ENCODE measurements at places on chromosomes 4 and X.

- DNase-seq = no peak
Measured at GRCh38 chr4:47462799-47463234, 685 bp downstream of the COMMD8 start.

DNA sequence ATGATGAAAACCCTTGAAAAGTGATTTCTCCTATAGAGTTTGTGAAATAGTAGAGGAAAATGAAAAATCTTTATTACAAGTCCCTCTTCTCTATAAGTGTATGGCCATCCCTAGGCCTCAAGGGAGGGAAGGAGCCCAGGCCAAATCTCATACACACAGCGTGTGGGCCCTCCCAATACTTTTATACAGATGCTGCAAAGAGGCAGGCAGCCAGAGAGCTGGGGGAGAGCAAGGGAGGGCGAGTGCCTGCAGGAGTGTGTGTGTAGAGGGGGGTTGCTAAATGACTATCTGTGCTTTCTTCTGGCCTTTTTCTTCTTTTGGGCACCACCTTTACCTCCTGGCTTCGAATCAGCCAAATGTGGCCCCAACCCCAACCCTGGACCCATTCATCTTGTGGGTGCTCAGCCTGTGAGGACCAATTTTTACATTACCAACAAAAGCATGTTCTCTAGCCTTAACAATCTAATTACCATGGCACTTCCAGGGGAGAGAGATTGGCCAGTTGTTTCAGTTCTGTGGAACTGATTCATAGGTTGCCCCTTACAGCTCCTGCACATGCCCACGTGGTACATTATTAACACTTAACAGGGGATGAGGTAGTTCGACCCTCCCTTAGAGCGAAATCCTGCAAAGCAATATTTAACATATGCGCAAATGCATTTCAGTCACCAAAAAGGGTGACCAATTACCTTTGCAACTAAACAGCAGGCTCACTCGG, 2.0 kb downstream of the GPC3 start:
- no peak for DNase-seq

DNA sequence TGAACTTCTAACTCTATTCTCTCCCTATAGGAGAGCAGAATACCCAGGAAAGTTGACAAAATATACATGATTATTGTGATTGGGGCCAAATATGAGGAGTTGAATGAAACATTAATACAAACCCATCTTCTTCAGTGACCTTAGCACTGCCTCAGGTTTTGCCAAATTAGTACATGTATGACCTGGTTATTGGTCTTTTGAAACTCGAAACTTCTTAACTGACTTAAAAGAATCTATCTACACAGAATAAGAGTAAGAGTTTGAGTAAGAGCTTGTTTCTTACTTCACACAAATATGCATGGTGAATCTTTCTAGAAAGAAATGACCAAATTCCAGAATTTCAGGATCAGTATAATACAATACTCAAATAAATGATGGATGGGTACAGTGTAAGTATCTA, 213.0 kb upstream of the GK2 start:
- DNase-seq = no peak

GRCh38 chr4:102061133-102061532, 270.6 kb downstream of the BANK1 start:
- DNase-seq = no peak

GRCh38 chr4:15336410-15337167, 91.2 kb upstream of the C1QTNF7 start:
- no peak for DNase-seq

DNA sequence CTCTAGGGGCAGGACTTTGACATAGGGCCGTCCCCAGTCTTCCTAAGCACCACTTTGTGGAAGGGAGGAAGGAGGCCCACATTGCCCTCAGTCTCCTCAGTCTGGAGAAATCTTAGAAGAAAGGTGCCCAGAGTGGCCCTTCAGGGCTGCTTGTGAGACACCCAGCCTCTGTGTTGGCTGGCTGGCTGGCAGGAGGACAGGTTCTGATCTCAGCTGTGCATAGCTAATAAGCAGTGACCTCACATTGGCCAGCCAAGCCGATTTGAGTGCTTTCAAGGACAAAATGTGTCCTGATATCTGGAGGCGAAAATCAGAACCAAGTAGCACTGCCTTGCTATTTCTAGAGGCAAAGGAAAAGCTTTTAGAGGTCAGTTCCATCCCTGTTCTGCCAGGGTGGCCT, 211.5 kb downstream of the BCOR start:
- DNase-seq = no peak

DNA sequence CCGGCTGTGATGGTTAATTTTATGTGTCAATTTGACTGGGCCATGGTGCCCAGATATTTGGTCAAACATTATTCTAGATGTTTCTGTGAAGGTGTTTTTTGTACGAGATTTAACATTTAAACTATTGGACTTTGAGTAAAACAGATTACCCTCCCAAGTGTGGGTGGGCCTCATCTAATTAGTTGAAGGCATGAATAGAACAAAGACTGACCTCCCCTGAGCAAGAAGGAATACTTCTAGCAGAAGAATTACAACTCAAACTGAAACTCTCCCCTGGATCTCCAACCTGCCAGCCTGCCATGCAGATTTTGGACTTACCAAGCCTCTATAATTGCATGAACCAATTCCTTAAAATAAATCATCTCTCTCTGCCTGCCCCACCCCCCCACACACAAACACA, 132.5 kb downstream of the DHX15 start:
- DNase-seq = no peak

- DNase-seq = peak; percentile 54
Measured at GRCh38 chr4:38078590-38079421, 118.6 kb downstream of the PTTG2 start.

GRCh38 chr4:183757060-183757459, 98.0 kb downstream of the TRAPPC11 start:
- DNase-seq = no peak

DNA sequence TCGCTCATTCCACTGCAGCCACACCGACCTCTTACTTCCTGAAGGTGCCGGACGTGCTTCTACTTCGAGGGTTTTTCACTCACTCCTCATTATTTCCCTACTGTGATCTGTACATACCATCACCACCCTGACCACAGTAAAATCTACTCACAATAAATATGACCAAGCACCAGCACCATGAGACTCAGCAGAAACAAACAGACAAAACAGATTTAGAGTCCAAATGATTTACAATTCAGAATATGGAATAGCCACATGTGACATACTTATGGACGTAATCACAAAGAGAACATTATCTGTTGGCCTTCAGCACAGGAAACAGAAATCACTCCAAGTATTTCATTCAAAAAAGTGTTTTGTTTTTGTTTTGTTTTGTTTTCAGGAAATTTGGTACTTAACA, 16.1 kb upstream of the KLB start:
- no peak for DNase-seq

- no peak for DNase-seq
Measured at GRCh38 chr4:158588777-158589176, 67.1 kb downstream of the RXFP1 start.

DNA sequence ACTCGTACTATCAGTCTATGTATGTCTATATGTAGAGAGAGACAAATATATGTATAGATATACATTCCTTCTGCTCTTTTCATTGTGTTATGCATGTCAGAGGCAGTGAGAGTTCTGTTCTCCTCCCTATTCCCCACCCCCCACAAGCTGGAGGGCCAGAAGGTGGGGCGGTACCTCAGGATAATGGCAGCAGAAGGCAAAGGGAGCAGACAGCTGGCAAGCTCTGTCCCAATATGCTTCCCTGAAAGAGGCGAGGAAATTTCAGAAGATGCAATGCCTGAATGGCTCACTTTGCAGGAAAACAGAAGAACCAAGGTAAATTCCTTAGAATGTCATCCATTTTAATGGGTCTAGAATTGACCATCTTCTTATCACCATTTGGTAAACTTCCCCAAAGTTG, 114.4 kb downstream of the NAA11 start:
- DNase-seq = no peak

- peak; percentile 13 for DNase-seq
Measured at GRCh38 chrX:9534686-9535085, 69.8 kb downstream of the TBL1X start.

- no peak for DNase-seq
Measured at GRCh38 chr4:170591076-170591475, 501.3 kb upstream of the AADAT start.

DNA sequence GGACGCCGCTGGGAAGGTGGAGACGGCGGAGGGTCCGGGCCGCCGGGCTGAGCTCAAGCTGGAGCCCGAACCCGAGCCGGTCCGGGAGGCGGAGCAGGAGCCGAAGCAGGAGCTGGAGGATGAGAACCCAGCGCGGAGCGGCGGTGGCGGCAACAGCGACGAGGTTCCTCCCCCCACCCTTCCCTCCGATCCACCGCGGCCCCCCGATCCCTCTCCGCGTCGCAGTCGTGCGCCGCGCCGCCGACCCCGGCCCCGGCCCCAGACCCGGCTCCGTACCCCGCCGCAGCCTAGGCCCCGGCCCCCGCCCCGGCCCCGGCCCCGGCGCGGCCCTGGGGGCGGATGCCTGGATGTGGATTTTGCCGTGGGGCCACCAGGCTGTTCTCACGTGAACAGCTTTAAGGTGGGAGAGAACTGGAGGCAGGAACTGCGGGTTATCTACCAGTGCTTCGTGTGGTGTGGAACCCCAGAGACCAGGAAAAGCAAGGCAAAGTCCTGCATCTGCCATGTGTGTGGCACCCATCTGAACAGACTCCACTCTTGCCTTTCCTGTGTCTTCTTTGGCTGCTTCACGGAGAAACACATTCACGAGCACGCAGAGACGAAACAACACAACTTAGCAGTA, 483 bp downstream of the USP27X start:
- DNase-seq = no peak

DNA sequence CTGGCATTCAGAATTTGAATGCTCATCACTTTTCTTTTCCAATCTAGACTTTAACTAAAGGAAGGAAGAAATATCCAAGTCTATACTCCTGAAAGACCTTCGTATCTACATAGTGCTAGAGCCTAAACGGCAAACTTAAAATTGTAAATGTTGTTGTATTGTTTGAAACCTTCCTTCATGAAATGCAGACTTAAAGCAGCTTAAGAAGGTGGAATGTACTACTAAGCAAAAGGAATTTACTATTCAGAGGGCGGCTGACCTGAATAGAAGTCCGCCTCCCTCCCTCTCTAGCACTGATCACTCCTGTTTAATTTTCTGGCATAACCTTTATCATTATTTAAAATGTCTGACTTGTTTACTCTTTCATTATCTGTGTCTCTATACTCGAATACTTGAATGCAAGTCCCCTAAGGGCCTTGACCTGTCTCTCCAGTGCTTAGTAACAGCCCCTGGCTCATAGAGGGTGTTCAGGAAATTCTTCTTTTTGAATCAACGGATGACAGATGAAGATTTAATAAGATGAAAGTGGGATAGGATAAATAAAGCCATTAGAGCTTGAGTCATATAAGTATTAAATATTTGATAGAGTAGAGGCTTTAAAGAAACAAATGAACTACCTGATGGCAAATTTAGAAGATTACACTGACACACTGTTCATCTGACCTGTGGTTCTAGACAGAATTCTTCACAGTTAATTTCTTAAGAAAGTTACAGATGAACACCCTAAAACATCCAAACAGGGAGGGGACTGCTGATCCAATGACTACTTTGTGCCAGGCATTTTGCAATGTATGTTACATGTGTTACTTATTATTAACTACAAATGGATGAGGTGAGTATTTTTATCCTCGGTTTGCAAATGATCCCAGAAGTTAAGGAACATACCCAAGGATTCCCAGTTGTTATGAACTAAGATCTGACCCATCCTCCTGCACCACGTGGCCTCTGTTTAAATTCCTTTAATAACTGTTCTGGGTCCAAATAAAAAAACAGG, 20.2 kb upstream of the RBPJ start:
- DNase-seq = no peak

GRCh38 chrX:152632445-152633097, 5.1 kb upstream of the GABRQ start:
- DNase-seq = no peak

DNA sequence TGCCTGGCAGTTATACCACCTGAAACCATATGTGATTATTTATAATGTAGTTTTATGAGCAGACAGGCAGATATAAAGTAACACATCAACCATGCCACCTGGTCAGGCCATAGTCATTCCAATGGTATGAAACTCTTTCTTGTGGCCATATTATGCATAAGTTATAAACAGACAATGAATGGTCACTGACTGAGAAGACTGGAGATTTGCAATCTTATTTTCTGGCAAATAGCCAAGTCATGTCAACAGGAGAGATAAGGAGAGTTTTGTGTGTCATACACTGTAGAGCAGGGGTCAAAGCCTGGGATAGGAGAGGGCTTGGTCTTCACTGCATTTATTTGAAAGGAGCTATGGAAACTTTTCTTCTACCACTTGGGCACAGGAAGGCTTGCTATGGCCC, 29.5 kb downstream of the SORBS2 start:
- no peak for DNase-seq

Data from lower leg skin (tissue), 4 donors.